ENCODE measurements at places on chromosomes 5 and 9. TPM values are rescaled to one million over a fixed set of nuclear protein-coding genes. Genes with fewer than 3 reads are reported as not detected.

- no peaks in the 10 kb centered on the region for H3K27me3 ChIP-seq
- peaks cover 72% of the 10 kb centered on the region for H3K4me1 ChIP-seq
These were observed 7.7 kb upstream of the TRAF1 start for GRCh38 chr9:120934281-120934680.

DNA sequence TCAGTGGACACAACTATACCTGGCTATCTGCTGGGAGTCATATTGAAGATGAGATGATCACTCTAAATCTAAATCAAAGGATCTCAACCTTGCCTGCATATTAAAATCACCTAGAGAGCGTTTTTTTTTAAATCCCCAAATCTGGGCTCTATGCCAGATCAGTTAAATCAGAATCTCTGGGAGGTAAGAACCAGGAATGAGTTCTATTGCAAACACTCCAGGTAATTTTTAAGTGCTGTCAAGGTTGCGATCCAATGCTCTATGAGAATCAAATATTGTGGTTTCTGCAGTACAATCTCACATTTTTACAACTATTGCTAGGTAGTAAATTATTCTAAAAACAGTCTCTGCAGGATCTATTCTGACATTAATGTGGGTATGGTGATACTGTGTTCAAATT, 202.3 kb upstream of the OR13F1 start:
- no peak overlapping the region for H3K4me3 ChIP-seq
- no peak for DNase-seq
- H3K4me1 ChIP-seq = no peaks in the 10 kb centered on the region
- H3K27me3 ChIP-seq = peaks cover 6% of the 10 kb centered on the region

- no peaks in the 10 kb centered on the region for H3K27me3 ChIP-seq
- H3K4me3 ChIP-seq = no peak overlapping the region
- H3K36me3 ChIP-seq = no peaks in the 10 kb centered on the region
- no peak overlapping the region for H3K27ac ChIP-seq
These were observed 248.7 kb upstream of the MAP3K1 start for GRCh38 chr5:56566374-56567249.

- peaks cover 92% of the 10 kb centered on the region for H3K4me1 ChIP-seq
- no peak for DNase-seq
- H3K27ac ChIP-seq = peak overlapping the region; percentile 91
- H3K27me3 ChIP-seq = no peaks in the 10 kb centered on the region
- H3K4me3 ChIP-seq = peak overlapping the region; percentile 16
- no peaks in the 10 kb centered on the region for H3K36me3 ChIP-seq
These were observed 14.8 kb downstream of the EEIG1 start for GRCh38 chr9:127965953-127966352.

Gene ZNF883
- total RNA-seq = 6.2 TPM

DNA sequence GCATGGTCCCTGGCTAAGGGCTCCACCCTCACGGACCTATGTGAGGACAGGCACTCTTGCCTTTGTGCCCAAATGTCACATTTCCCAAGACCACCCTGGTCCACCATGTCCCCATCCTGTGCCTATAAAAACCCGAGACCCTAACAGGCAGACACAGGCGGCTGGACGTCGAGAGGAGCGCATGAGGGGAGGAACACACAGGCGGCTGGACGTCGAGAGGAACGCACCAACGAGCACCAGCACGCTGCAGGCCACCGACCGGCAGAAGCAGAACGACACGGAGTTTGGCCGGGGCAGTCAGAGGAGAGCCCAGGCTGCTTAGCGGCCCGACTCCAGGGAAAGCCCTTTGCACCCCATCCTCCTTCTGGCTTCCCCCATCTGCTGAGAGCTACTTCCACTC, 119.9 kb downstream of the ADAMTS2 start:
- no peak for DNase-seq
- no peaks in the 10 kb centered on the region for H3K4me1 ChIP-seq
- no peaks in the 10 kb centered on the region for H3K36me3 ChIP-seq
- no peak overlapping the region for H3K4me3 ChIP-seq
- no peak overlapping the region for H3K27ac ChIP-seq
- H3K27me3 ChIP-seq = peaks cover 34% of the 10 kb centered on the region

DNA sequence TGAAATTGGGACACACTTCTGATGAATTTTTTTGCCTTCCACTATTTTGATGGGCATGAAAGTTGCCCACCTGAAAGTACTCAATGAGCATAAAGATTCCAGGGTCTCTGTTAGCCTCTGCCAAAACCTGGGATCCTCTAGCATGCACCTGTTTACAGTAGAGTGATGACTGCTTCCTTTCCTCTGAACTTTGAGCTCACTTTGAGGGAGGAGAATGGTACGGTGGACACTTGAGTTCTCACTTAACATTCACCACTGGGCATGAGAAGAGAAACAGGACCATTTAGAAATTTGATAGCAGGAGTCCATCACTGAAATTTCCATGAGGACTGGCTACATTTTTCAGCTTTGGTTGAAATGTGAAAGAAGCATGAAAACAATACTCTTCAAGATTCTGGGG, 374.8 kb downstream of the KDM4C start:
- H3K27ac ChIP-seq = no peak overlapping the region
- no peaks in the 10 kb centered on the region for H3K4me1 ChIP-seq
- DNase-seq = no peak
- H3K27me3 ChIP-seq = no peaks in the 10 kb centered on the region
- H3K36me3 ChIP-seq = peaks cover 28% of the 10 kb centered on the region
- no peak overlapping the region for H3K4me3 ChIP-seq

DNA sequence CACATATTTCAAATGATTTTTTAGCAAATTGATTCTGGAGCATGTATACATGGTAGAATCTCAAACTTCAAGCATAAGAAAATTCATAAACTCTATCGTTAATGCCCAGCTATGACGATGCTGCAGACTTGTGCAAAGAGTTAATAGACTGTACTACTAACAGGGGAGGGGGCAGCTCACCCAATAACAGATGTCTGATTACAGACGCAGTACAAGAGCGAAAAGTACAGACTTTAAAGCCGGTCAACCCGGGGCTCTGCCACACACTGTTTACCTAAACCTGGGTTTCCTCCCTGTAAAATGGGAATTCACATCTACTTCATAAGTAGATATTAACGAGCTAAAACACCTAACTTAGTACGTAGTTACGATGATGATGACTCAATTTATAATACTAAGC, 651 bp downstream of the TRIM23 start:
- H3K36me3 ChIP-seq = peaks cover under 1% of the 10 kb centered on the region
- H3K27ac ChIP-seq = peak overlapping the region; percentile 95
- no peak for DNase-seq
- peaks cover 68% of the 10 kb centered on the region for H3K4me1 ChIP-seq
- H3K4me3 ChIP-seq = peak overlapping the region; percentile 74

- H3K27me3 ChIP-seq = no peaks in the 10 kb centered on the region
- H3K4me3 ChIP-seq = no peak overlapping the region
- H3K4me1 ChIP-seq = no peaks in the 10 kb centered on the region
These were observed 13.9 kb downstream of the IL7R start for GRCh38 chr5:35870605-35871004.

DNA sequence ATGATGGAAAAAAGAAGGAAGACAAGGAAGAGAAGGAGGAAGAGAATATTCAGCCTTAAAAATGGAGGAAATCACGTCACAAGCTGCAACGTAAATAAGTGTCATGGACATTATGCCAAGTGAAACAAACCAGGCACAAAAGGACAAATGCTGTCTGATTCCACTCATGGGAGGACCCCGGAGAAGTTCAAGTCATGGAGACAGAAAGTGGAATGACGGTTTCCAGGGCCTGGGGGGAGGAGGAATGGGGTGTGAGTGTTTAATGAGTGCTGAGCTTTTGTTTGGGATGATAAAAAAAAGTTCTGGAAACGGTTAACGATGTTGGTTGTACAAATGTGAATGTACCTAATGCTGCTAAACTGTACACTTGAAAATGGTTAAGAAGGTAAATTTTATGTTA, 439.5 kb downstream of the GADD45G start:
- no peak for DNase-seq
- H3K27ac ChIP-seq = no peak overlapping the region
- no peak overlapping the region for H3K4me3 ChIP-seq
- no peaks in the 10 kb centered on the region for H3K36me3 ChIP-seq
- no peaks in the 10 kb centered on the region for H3K4me1 ChIP-seq
- H3K27me3 ChIP-seq = no peaks in the 10 kb centered on the region

Gene ANKRD31
- total RNA-seq = 0.11 TPM

GRCh38 chr5:116428413-116428812, 146.2 kb downstream of the SEMA6A start:
- no peak for DNase-seq
- no peaks in the 10 kb centered on the region for H3K36me3 ChIP-seq
- H3K4me3 ChIP-seq = no peak overlapping the region
- H3K4me1 ChIP-seq = no peaks in the 10 kb centered on the region
- H3K27ac ChIP-seq = no peak overlapping the region
- H3K27me3 ChIP-seq = no peaks in the 10 kb centered on the region

GRCh38 chr5:151110992-151111391, 30.2 kb upstream of the TNIP1 start:
- H3K4me1 ChIP-seq = peaks cover 65% of the 10 kb centered on the region
- no peak for DNase-seq
- peaks cover 69% of the 10 kb centered on the region for H3K36me3 ChIP-seq
- no peak overlapping the region for H3K4me3 ChIP-seq

- no peak overlapping the region for H3K4me3 ChIP-seq
- H3K36me3 ChIP-seq = no peaks in the 10 kb centered on the region
- DNase-seq = no peak
- no peaks in the 10 kb centered on the region for H3K4me1 ChIP-seq
- no peak overlapping the region for H3K27ac ChIP-seq
- H3K27me3 ChIP-seq = no peaks in the 10 kb centered on the region
These were observed 18.4 kb upstream of the RFK start for GRCh38 chr9:76412638-76413037.

Gene AOPEP
- 175 TPM for total RNA-seq

Gene EIF4E1B
- not detected for total RNA-seq

GRCh38 chr5:87421307-87421706, 8.6 kb upstream of the CCNH start:
- H3K27me3 ChIP-seq = no peaks in the 10 kb centered on the region
- H3K27ac ChIP-seq = no peak overlapping the region
- H3K4me3 ChIP-seq = no peak overlapping the region
- DNase-seq = no peak

DNA sequence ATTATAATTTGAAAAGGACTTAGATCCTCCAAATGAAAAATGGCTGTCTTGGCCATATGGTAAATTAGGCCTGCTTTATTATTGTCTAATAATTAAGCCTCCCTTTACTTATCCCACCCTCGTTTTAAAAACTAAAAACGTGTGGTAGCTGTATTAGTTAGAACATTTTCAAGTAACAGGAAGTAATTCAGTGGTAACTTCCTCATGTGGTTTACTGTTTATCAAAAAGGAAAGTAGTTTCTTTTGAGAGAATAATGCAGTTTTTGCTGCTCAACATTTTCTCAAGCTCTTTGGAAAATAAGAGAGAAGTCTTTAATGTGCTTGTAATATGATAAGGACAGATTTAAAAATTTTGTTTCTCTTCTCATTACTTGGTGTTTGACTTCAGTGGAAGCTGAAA, 26.0 kb downstream of the ZCCHC7 start:
- H3K36me3 ChIP-seq = peaks cover 6% of the 10 kb centered on the region
- H3K4me3 ChIP-seq = no peak overlapping the region
- H3K4me1 ChIP-seq = peaks cover 7% of the 10 kb centered on the region
- peak overlapping the region; percentile 4 for H3K27ac ChIP-seq
- H3K27me3 ChIP-seq = no peaks in the 10 kb centered on the region

Gene SNCB
- total RNA-seq = 0.44 TPM

GRCh38 chr5:178207183-178207916, 3.0 kb downstream of the HNRNPAB start:
- no peaks in the 10 kb centered on the region for H3K27me3 ChIP-seq
- H3K4me1 ChIP-seq = peaks cover 43% of the 10 kb centered on the region
- no peak for DNase-seq
- peaks cover 62% of the 10 kb centered on the region for H3K36me3 ChIP-seq

Gene SLIT3
- total RNA-seq = 22.7 TPM

Gene DDX4
- total RNA-seq = not detected

Gene PLAC8L1
- total RNA-seq = 0.49 TPM

GRCh38 chr5:53557386-53557785, 3.1 kb upstream of the NDUFS4 start:
- no peak overlapping the region for H3K4me3 ChIP-seq
- peaks cover 21% of the 10 kb centered on the region for H3K27me3 ChIP-seq
- no peaks in the 10 kb centered on the region for H3K36me3 ChIP-seq
- DNase-seq = no peak

DNA sequence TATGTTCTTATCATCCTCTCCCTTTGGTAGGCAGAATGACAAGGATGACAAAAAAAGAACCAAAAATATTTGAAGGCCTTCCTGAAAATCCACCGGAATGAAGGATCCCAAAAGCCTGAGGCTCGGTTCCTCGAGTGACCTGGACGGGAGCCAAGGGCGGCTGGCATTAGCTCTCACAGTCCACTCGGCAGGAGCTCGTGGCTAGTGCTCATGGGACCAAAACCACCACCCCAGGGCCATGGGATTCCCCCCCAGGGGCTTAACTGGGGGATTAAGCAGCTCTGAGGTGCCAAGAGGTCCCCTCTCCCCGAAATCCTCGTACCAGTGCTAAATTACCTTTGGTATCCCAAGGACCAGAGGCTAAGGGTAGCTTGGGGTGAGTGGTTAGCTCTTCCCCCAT, 586 bp upstream of the PDZD2 start:
- peak overlapping the region; percentile 88 for H3K4me3 ChIP-seq
- no peaks in the 10 kb centered on the region for H3K36me3 ChIP-seq
- peak; percentile 45 for DNase-seq
- peaks cover 81% of the 10 kb centered on the region for H3K4me1 ChIP-seq

DNA sequence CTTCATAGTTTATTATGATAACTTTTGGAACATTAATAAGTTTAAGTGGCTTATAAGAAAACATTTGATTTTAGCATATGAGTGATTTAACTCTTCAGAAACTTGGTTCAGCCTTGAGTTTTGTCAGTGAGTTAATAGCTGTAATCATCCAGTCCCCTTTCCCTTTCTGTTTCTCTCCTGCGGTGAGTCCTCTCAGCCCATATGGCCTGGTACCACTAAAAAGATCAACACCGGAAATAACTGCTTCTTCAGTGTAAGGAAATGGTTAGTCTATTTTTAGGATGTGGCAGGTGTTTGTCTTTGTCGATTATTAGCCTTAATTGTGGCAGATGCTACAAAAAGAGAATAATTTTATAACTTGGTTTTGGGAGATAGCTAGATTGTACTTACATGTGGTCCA, 120.2 kb upstream of the GRHPR start:
- no peak for DNase-seq
- H3K27ac ChIP-seq = no peak overlapping the region
- peaks cover 30% of the 10 kb centered on the region for H3K36me3 ChIP-seq
- H3K4me1 ChIP-seq = peaks cover 3% of the 10 kb centered on the region

DNA sequence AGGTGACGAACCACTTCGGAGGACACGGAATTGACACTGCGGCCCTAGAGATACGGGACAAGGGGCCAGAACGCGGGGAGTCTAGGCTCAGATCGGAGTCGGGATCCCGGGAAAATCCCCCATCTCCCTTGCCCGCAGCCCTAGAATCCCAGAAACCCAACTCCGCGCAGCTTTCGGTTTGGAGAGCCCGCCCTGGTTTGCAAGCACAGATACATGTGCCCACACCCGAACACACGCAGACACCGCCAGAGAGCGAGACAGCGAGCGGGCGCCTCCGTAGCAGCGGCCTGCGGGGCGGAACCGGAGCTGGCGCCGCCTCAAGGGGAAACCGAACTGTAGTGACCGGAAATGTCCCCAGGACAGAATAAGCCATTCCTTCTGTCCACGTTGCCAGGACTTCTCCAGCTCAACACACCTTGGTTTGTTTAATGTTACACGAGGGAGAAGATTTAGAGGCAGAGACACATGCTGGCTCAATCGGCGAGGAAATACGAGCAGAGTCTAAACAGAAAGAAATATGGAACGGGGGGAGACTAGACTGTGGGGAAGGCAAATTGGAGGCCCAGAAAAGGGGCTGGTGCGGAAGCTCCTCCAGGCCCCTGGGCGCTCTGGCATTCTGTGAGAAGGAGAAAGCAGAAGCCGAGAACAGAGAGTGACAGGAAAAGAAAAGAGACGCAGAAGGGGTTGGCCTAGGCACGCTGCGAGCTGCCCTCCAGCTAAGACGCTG, 2.9 kb upstream of the PAX5 start:
- peak overlapping the region; percentile 68 for H3K4me3 ChIP-seq
- no peak for DNase-seq
- H3K36me3 ChIP-seq = no peaks in the 10 kb centered on the region

Data from left ventricle myocardium inferior (tissue), 1 donor.